SJSA1 (cell line): ENCODE measurements at places on chromosomes 7 and 10. TPM values are rescaled to one million over a fixed set of nuclear protein-coding genes. Genes with fewer than 3 reads are reported as not detected.
A peak's percentile ranks its signal among the peaks of the same experiment; 100 is the strongest.

Gene COPS6
- 56.4 and 111 TPM in 2 replicates for total RNA-seq

Gene SPDYE16
- total RNA-seq, result not detected in 2 replicates

Gene INA
- 0.42 and 1.7 TPM in 2 replicates for total RNA-seq

GRCh38 chr10:102444851-102445250, 6.5 kb downstream of the C10orf95 start:
- no peak overlapping the region for H3K4me3 ChIP-seq
- H3K27me3 ChIP-seq, result 0 out of 2 replicates have a peak, but pooled peaks cover 4% of the 10 kb centered on the region
- DNase-seq, result no peak
- no peak overlapping the region for H3K27ac ChIP-seq
- H3K4me1 ChIP-seq, result peaks cover 4% of the 10 kb centered on the region
- H3K36me3 ChIP-seq, result no peaks in the 10 kb centered on the region

DNA sequence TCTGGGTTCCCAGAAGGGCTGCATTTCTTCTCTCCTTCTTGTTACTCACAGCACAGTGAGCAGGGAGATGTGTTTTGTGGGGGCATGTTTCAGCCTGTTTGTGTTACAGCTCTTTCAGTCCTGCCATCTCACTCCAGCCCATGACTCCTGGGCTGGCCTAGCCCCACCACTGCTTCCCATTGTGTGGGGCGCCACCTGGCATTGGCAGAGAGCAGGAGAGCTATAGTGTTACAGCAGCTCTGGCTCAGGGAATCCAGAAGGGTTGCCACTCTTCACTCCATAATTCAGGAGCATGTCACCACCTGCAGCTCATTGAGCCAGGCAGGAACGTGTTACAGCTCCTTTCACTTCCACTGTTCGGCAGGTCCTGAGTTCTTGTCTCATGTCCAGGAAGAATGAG, 30.0 kb downstream of the CLDN12 start:
- no peaks in the 10 kb centered on the region for H3K36me3 ChIP-seq
- H3K4me1 ChIP-seq, result no peaks in the 10 kb centered on the region
- H3K4me3 ChIP-seq, result no peak overlapping the region
- no peak overlapping the region for H3K27ac ChIP-seq
- DNase-seq, result no peak
- H3K27me3 ChIP-seq, result no peaks in the 10 kb centered on the region

DNA sequence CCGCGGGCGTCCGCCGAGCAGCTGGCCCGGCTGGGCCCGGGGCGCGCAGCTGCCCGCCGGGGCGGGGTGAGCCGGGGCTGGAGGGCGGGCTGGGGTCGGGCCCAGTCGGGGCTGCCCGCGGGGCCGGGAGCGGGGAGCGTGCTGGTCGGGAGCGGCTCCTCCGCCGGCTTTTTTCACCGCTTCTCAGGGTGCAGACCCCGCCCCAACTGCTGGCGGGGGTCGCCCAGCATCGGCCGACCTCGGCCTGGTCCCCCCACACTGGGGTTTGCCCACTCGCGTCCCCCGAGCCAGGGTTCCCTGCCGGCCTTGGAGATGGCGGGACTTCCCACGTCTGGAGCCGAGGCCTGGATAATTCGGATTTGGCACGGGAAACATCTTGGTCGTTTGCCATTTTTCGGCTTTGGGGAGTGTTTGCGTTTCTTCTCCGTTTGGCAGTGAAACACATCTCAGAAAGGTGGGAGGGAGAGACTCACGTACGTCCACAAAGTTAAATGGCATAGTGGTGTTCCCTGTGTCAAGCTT, 432 bp downstream of the TMEM248 start:
- peaks cover 11% of the 10 kb centered on the region for H3K4me1 ChIP-seq
- no peaks in the 10 kb centered on the region for H3K27me3 ChIP-seq
- peak overlapping the region; percentile 63 for H3K27ac ChIP-seq
- peak overlapping the region; percentile 81 for H3K4me3 ChIP-seq
- no peak for DNase-seq

DNA sequence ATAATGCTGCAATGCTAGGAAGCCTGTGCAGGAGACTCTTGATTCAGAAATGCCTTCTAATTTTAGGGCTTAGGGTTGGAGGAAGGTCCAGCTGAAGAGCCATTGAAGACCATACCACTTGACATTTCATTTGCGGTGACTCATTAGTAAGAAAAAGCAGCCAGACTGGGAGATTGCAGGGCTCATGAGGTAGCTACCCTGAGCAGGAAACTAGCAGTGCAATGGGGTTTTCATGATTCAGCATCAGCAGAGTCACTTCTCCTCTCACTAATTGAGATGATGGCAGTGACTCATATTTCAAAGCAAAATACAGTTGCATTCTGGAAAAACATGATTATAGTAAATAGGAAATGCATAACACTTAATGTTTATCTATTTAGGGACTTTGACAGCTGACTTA, 434.1 kb downstream of the DNAJB9 start:
- no peak overlapping the region for H3K27ac ChIP-seq
- H3K4me3 ChIP-seq, result no peak overlapping the region
- no peak for DNase-seq
- H3K4me1 ChIP-seq, result no peaks in the 10 kb centered on the region

DNA sequence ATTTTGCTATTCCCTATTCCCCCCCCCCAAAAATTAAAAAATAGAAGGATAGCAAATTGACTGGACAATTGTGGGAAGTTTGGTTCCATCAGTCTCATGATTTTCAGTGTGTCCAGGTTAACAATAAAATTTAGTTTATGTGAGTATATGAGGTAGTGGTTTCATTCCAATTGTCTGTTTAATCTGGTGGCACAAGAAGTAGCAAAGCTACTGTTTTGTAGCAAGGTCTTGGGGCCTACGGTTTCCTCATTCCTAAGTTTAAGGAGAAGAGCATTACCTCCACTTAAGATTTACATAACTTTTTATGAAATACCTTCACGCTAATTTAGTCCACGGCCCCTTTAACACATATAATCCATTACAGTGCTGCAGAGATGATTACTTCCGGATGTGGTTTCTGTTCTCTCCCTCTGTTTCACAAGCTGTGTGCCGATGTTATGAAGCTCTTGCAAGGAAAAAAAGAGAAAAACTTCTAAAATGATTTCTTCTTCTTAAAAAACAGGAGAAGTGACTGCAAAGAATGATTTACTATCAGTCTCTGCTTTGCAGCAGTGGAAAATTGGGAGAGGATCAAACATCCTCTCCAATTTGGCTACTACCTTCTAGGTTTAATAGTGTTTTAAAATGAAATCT, 32.7 kb upstream of the NPVF start:
- H3K4me1 ChIP-seq, result peaks cover 14% of the 10 kb centered on the region
- H3K27ac ChIP-seq, result no peak overlapping the region
- no peaks in the 10 kb centered on the region for H3K27me3 ChIP-seq
- H3K4me3 ChIP-seq, result no peak overlapping the region
- DNase-seq, result no peak
- no peaks in the 10 kb centered on the region for H3K36me3 ChIP-seq

- peaks cover 4% of the 10 kb centered on the region; the same call in 1 of the 2 replicates for H3K4me1 ChIP-seq
- peaks cover 4% of the 10 kb centered on the region; the same call in 1 of the 2 replicates for H3K27me3 ChIP-seq
- H3K27ac ChIP-seq, result no peak overlapping the region
- DNase-seq, result no peak
Observed at GRCh38 chr7:142716596-142716995, 32.7 kb upstream of the PRSS1 start.

DNA sequence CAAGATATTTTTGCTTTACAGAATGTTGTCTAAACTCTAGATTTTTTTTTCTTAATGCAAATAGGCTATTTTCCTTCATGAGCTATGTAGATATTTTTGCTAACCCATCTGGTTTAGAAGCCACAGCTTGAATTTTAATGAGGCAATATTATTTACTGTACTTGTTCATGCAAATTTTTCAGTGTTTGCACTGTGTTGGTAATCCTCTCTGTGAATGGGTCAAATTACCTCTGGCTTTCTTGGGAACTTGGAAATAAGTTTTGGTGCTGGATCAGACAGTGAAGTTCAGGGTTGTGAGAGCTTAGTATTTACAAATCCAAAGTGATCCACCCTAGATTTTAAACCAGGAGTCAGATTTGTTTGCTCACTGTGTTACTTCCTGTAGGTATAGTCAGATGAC, 686.9 kb downstream of the NXPH1 start:
- no peak for DNase-seq
- H3K4me3 ChIP-seq, result no peak overlapping the region
- no peaks in the 10 kb centered on the region for H3K27me3 ChIP-seq
- no peaks in the 10 kb centered on the region for H3K36me3 ChIP-seq
- no peak overlapping the region for H3K27ac ChIP-seq
- H3K4me1 ChIP-seq, result no peaks in the 10 kb centered on the region

- H3K27ac ChIP-seq, result no peak overlapping the region
- no peak for DNase-seq
- no peaks in the 10 kb centered on the region; the same call in 1 of the 2 replicates for H3K27me3 ChIP-seq
- no peak overlapping the region for H3K4me3 ChIP-seq
- H3K36me3 ChIP-seq, result no peaks in the 10 kb centered on the region
- peaks cover 14% of the 10 kb centered on the region for H3K4me1 ChIP-seq
Observed at GRCh38 chr7:128708824-128709223, 30.3 kb upstream of the CALU start.
